Effector memory CD8-positive, alpha-beta T cell (primary cell): ENCODE measurements at places on chromosomes 7 and 10.
A peak's percentile ranks its signal among the peaks of the same experiment; 100 is the strongest.

- no peak for DNase-seq
Observed at GRCh38 chr7:106731187-106731586, 70.2 kb upstream of the CCDC71L start.

GRCh38 chr10:35212856-35213255 lies 86.2 kb downstream of the CREM start:
- DNase-seq: no peak

- DNase-seq: no peak
Observed at GRCh38 chr7:3191548-3191947, 109.5 kb upstream of the SDK1 start.

DNA sequence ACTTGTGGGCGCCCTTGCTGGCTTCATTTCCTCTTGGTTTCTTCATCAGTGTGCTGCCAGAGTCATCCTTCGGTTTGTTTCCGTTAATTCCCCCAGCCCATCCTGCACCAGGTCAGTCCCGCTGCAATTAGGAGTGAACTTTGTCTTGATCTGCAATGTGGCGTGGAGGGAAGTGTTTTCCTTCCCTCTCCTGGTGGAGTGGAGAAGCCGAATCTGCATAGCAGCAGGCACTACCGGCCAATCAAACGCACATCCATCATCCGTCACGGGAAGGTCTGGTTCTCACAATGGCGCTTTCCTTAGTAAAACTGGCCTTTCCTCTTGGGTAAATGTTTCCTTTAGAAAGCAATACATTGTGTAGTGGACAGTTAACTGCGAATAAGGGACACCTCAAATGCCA lies 337.5 kb downstream of the CXCL12 start:
- no peak for DNase-seq

DNA sequence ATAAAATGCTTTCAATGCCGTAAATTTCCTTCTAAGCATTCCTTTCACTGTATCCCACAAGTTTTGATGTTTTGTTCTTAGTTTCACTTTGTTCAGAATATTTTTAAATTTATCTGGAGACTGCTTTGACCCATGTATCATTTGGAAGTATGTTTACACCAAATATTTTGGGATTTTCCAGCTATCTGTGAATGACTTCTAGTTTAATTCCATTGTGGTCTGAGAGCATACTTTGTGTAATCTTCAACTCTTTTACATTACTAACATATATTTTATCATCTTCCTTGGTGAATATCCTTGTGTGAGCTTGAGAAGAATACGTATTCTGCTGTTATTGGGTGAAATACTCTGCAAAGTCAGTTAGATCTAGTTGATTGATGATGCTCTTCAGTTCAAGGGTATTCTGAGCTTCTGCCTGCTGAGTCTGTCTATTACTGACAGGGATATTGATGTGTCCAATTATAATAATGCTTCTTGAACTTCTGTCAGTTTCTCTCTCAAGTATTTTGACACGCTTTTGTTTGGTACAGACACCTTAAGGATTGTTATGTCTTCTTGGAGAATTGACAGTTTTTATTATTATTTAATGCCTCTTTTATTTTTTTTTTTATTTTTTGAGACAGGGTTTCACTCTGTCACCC lies 31.6 kb downstream of the MKLN1 start:
- DNase-seq: no peak

- no peak for DNase-seq
Observed at GRCh38 chr7:142548978-142549377, 200.3 kb upstream of the PRSS1 start.

DNA sequence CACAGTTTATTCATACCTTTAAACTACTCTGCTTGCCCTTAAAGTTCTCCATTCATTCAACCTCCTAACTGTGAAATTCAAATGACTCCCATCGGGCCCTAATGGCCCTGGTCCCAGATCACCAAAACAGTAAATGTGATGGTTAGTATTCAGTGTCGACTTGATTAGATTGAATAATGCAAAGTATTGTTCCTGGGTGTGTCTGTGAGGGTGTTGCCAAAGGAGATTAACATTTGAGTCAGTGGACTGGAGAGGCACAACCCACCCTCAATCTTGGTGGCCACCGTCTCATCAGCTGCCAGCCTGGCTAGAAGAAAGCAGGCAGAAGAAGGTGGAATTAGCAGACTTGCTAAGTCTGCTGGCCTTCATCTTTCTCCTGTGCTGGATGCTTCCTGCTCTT lies 80.1 kb upstream of the PLXNA4 start:
- no peak for DNase-seq

DNA sequence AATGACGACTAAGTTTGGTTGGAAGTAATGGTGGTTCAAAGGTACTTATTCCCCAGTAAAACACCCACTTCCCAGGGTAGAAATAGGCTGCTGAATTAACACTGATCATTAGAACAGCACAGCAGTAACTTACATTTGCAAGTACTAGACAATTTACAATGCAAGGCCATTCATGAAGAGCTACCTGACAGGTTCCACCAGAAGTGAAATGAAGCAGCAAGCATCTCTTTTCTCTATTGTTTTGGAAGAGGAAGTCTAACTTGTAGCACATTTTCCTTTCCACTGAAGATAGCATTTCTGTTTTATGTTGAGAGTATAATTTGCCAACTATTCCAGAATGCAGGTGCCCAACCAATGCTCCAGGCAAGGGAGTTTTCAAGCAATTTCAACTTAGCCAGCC lies 145.9 kb downstream of the CREB5 start:
- no peak for DNase-seq

DNA sequence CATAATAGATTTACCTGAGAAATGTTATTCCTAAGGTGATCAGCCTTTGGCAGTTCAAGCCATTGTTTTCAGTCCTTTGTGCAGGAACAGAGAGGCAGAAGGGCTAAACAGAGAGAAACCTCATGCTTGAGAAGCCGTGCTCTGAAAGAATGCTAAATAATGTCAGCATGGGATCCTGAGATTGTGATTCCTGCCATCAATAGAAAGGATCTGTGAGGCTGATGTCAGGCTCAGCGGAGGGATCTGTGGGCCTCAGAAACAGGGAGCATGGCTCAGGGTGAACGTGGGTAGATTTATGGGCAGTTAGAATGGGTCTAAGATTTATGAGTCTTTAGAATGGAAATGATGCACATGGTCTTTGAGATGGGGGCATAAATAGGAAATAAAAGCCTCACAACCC lies 439.2 kb upstream of the IGFBP3 start:
- DNase-seq: no peak

DNA sequence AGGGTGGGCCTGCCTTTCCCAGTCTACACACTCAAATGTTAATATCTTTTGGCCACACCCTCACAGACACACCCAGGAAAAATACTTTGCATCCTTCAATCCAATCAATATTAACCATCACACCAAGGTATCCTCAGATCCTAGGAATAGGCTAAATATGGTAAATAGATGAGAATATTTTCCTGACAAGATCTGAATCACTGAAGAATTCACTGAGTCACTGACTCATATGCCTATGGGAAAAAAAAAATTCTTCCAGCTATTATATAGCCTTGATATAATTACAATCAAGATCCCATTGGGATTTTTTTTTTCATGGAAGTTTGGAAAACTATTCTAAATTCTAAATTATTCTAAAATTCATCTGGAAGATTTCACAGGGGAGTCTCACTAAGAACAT lies 65.8 kb downstream of the INHBA start:
- no peak for DNase-seq

DNA sequence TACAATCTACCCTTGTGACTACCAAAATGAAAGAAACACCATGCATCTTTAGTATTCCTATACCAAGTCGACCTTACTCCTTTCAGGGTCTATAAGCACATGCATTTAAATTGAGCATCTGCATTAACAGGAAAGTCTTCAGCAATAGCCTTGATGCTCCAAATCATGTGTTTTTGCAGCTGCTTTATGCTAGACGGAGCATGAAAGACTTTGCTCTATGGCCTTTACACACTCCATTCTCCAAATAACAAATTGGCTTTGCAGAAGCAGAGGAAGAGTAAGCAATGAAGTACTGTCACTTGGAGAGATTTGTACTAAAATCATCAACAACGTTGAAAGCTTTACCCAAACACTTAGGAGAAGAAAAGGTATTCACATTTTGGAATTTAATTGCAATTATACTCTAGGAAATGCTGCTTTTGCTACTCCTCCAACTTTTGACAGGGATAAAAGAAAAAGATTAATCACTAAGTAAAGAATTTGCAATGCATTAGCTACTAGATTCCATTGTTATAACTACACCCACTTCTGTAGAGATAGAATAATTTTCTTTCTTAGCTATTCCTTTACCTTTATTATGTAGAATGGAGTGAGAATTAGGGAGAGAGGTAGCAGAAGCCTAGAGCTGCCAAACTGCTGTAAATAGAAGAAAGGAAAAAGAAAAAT lies 131.8 kb downstream of the SEMA3E start:
- no peak for DNase-seq

DNA sequence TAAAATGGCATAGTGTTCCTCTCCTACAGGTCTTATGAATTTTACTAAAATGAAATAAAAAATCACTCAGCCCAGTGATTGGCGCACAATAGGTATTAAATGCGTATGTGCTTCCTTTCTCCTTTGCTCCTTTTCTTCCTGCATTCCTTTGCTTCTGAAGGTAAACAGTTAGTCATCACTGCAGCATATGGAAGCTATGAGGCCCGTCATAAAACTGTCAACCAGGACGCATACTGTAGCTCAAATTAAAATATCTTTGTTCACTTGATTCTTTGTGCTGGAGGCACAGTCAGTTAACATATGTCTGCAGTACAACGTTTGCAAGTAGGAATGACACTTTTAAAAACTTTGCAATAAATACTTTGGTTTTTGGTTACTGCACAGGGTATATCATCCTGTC lies 374.7 kb downstream of the TCERG1L start:
- no peak for DNase-seq

- no peak for DNase-seq
Observed at GRCh38 chr7:128913870-128914565, 3.5 kb upstream of the KCP start.

GRCh38 chr7:28081016-28081415 lies 99.6 kb downstream of the JAZF1 start:
- no peak for DNase-seq

DNA sequence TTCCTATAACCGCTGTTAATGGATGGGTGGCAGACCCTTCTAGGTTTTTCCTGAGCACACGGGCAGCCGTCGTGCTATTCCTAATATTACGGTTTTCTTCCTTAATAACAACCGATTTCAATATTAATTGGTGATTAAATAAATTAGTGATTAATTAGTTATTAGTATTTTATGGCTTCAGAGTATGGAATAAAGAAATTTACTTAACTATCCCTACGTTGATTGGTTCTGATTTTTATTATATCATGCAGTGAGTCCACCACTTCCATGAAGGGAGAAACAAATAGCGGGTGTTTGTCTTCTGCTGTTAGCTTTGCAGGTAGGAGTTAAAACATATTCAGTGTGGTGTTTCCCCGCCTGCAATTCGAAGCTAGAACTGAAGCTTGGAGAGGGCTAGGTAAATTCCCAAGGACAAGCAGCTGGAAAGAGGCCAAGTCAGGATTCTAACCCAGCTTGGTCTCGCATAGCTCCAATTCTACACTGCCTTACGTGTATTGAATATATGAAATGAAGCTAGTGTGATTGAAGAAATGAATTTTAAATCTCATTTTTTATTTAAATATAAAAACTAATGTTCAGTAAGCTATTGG lies 928 bp upstream of the CSTF2T start:
- no peak for DNase-seq

DNA sequence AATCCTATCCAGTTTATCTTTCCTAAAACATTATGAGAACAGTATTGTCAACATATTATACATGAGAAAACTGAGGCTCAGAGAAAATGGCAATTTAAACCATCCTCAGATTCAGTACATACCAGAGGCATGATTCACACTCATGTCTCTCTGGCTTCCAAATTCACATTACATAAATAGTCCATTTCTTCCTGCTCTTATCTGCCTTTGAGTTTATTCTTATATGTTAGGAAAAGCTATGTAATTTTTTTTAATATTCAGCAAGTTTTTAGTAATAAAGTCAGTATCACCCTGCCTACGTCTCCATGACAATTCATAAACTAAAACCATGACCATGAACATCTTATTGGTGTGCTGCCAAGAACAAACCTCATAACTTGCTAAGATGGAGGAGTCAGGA lies 1260.2 kb upstream of the SORCS1 start:
- no peak for DNase-seq

GRCh38 chr7:55273186-55273980 lies 91.8 kb upstream of the LANCL2 start:
- no peak for DNase-seq

DNA sequence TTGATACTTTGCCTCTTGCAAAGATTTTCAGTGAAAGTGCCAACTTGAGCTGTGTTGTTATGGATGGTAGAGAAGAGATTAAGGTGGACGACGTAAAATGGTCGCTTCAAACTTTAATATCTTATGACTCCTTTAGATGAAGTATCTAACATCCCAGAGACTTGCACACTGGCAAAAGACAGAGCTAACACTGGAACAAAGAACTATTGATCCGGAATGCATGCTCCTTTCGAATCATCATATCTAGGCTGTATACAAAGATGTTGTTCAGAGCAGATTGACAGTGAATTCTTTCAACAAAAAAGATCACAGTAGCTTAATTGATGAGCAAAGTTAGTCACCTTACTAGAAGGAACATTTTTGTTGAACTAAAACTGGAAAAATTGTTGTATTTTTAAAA lies 592.7 kb downstream of the NXPH1 start:
- DNase-seq: no peak

DNA sequence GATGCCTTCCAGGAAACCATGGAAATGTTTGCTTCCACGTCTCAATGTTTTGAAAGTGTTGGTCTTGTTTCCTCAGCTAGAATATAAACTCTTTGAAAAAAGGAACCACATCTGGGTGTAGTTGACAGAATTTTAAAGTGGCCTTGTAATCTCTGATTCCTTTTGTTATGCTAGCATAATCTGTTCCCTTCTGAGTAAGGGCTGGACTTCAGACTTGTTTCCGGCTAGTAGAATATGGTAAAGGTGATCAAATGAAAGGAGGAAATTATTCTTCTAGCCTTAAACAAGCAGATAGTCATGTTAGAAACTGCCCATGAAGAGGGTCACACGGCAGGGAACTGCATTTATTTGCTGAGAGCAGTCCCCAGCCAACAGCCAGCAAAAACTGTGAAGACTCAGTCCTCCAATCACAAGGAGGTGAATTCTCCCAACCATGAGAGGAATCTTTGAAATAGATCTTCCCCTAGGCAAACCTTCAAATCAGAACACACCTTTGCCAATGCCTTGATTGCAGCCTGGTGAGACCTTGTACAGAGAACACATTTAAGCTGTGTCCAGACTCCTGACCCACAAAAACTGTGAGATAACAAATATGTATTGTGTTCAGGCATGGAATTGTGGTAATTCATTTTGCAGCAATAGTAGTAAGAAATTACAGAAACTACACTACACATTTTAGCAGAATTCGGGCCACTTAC lies 316.9 kb upstream of the SP8 start:
- no peak for DNase-seq

DNA sequence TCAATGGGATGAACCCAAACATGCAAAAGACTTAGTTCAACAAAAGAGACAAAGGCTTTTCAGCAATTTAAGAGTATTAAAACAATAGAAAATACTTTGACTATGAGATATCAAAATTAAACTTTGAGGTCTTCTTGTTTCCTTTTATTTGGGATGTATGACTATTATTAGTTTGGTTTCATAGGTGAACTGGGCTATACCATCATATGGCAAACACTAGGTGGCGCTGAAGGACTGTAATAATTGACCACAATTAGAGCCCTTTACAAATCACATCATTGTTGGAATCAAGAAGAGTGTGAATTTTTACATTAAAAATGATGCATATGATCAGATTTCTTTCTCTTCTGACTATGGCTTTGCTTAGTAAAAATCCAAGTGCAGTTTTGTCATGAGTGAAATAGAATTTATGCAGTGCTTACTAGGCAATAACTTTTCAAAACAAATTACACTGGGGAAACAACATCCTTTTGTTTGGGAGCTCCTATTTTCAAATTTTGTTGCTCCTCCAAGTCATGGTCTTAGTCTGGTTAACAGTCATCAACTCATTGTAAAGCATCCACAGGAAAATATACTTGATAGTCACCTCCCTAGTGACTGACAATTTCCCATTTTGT lies 14.7 kb upstream of the NXPH1 start:
- peak; percentile 41 for DNase-seq
